ENCODE measurements at places on chromosomes 7 and 10. TPM values are rescaled to one million over a fixed set of nuclear protein-coding genes. Genes with fewer than 3 reads are reported as not detected.

GRCh38 chr7:122298131-122298530, 6.4 kb downstream of the FEZF1 start:
- no peak for DNase-seq

GRCh38 chr10:71088054-71088453, 124.3 kb upstream of the UNC5B start:
- DNase-seq: no peak

GRCh38 chr7:80533287-80533686, 21.4 kb upstream of the GNAT3 start:
- DNase-seq: no peak

DNA sequence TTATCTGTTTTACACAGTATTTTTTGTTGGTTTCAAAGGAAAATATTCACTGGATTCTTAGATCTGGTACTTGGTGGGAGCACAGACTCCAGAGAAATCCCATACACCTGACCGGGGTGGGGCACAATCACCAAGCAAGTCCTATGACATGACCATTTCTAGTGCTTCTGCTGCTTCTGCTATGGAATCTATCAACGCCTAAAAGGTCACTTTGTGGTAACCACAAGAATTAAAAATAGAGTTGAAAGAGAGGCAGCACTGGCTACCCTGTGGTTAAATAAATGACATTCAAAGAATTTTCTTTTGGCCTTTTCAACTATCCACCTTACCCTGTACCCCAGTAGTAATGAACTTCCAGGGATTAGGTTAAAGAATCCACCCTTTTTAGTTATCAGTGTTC, 329.9 kb upstream of the VWC2 start:
- no peak for DNase-seq

DNA sequence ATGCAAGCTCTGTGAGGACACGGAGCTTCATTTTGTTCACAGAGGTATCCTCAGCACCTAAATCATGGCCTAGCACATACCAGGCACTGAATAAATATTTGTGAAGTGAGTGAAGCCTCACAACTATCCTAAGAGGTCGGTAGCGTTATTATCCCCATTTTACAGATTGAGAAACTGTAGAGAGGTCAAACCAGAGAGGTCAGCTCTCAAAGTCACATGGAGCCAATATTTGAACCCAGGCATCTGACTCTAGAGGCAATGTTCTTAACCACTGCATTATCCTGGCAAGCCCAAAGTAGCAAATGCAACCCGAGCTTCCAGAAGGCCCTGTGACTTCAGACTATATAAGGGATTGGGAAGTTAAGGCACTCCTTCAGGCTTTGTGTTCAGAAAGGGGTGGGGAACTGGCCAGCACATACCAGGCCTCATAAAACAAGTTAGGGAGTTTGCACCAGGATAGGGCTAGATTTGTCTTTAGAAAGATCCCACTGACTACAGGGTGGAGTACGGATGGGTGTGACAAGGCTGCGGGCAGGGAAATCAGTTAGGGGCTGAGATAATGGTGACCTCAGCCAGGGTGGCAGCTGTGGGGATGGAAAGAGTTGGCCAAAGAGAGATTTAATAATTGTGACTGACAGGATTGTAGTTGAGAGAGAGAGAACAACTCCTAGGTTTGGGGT, 101.4 kb downstream of the TBXAS1 start:
- no peak for DNase-seq

DNA sequence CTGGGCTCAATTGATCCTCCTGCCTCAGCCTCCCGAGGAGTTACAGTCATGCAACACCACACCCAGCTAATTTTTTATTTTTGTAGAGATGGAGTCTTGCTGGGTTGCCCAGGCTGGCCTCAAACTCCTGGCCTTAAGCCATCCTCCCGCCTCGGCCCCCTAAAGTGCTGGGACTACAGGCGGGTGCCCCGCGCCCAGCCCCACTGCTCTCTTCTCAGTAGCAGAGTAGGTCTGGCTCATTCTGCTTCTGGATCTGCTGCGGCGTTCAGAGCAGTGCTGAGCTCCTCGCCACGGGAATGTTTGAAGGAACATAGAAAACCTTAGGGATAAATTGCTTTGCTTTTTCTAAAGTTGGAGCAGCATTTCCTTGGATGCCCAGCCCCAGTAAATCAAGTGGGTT, 27.4 kb downstream of the WIPI2 start:
- no peak for DNase-seq

DNA sequence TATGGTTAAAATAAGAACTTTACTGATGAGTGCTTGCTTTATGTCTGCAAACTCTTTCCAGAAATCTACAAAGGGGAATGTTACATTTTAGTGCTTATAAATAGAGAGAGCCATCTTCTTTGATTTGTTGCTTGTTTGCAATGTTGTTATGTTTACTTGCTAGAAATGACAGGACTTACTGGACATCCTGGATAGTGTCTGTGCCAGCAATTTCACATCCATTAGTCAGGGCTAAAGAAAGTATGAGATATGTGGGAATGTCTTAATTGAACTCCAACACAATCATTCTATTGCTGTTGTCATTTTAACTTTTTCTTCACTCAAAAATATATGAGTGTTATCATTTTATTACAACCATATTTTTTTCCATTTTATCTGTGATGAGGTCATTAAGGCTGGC, 453.2 kb downstream of the TNS3 start:
- DNase-seq: no peak

- DNase-seq: peak; percentile 36
Measured at GRCh38 chr7:134071355-134072331, 55.5 kb upstream of the LRGUK start.

- DNase-seq: no peak
Measured at GRCh38 chr7:130228840-130229502, 21.3 kb downstream of the SSMEM1 start.

- no peak for DNase-seq
Measured at GRCh38 chr7:96532428-96532935, 177.2 kb downstream of the SEM1 start.

DNA sequence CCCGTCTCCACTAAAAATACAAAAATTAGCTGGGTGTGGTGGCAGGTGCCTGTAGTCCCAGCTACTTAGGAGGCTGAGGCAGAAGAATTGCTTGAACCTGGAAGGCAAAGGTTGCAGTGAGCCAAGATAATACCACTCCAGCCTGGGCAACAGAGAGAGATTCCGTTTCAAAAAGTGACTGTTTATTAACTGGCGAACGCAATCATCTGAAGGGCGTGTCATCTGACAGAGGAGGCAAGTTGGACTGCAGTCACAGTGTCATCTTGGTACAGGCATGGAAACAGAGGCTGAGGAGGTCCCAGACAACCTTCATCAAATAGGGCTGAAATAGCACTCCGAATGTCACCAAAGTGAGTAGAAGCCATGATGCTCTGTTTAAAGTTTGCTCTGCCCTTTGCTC, 75.3 kb upstream of the NFE2L3 start:
- no peak for DNase-seq

DNA sequence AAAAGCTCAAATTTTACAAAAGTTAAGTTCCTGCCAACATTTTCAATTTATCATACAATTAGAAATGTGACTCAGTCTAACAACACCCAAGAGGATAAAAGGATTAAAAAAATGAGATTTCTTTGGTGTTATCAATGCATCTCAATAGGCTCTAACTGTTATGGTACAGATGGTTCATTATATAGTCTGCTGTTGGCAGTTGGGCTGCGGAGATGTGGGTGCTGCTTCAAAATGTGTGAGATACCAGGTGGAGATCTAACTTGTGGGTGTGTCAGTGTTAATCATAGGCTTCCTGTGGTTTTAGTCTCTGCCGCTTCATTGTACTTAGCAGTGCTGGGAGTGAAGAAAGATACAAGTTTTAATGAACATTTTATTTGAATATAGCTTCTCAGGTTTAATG, 231.2 kb downstream of the EXOC4 start:
- DNase-seq: no peak

GRCh38 chr10:124142006-124142739, 48.8 kb upstream of the CHST15 start:
- DNase-seq: no peak

GRCh38 chr10:29621161-29621560, 13.6 kb downstream of the SVIL start:
- no peak for DNase-seq

GRCh38 chr7:311796-312195, 21.8 kb downstream of the FOXL3 start:
- DNase-seq: no peak

- no peak for DNase-seq
Measured at GRCh38 chr10:27258838-27259812, 18.5 kb upstream of the ACBD5 start.

DNA sequence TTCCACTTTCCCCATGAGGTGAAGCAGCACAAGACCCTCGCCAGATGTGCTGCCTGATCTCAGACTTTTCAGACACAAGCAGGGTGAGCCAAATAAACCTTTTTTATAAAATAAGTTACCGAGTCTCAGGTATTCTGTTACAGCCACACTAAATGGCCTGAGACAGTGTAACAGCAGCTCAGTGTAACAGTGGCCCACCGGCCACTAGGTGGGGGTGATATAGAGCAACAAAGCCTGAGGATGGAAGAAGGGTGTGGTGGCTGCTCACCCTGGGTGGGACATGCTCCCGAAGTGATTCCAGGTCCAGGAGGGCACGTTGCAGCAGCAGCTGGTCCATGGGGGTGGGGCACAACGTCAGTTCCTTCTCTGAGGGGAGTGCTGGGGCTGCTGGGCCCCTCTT, 44.6 kb downstream of the BMS1 start:
- no peak for DNase-seq

GRCh38 chr10:19164461-19164860, 115.9 kb downstream of the MALRD1 start:
- DNase-seq: no peak

GRCh38 chr10:84783909-84784308, 455.5 kb downstream of the CCSER2 start:
- no peak for DNase-seq

DNA sequence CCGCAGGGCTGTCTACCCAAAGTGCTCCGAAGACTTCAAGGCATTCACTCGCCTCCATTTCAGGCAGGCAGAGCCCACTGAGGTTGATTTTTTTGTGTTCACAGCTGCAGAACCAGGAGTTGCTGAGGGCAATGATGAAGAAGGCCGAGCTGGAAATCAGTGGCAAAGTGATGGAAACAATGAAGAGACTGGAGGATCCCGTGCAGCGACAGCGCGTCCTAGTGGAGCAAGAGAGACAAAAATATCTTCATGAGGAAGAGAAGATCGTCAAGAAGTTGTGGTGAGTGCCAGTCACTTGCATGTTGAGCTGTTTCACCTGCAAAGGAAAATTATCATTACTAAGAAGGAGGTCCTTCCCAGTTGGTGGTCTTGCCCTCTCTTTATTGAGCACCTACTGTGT, 210.5 kb downstream of the ARHGAP21 start:
- no peak for DNase-seq

GRCh38 chr7:49159536-49159935, 235.2 kb downstream of the CDC14C start:
- DNase-seq: no peak

GRCh38 chr7:132604121-132604520, 27.9 kb upstream of the PLXNA4 start:
- no peak for DNase-seq

- DNase-seq: no peak
Measured at GRCh38 chr10:44976352-44977198, 2.0 kb downstream of the DEPP1 start.

- peak; percentile 97 for DNase-seq
Measured at GRCh38 chr10:133520193-133520738, 6.9 kb upstream of the CYP2E1 start.

DNA sequence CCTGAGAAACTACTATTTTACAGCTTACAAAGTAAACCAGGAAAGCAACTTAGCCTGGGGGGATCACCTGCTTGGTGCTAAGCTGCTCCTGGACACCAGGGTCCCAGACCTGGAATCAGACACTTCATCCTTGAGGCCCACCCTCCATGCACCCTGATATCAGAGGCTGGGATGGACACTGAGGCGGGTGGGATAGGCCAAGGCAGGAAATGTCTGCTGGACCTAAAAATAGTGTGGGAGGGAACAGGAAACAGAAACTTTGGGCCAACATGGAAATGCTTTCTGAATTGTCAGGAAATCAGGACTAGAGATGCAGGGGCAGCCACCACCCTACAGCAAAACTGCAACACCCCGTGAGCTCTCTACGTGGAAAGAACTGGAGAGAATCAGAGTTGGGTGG, 101.5 kb upstream of the PODXL start:
- no peak for DNase-seq

- DNase-seq: no peak
Measured at GRCh38 chr7:4271716-4272015, 410.4 kb upstream of the FOXK1 start.

Gene KNDC1
- 0.11 TPM for total RNA-seq

Gene SORBS1
- total RNA-seq: 6.2 TPM

Gene TCERG1L
- not detected for total RNA-seq

Gene FBXO24
- total RNA-seq: 0.95 TPM

Gene FAM241B
- total RNA-seq: 7.3 TPM

Gene TAS2R41
- not detected for total RNA-seq

Gene SLC26A3
- 0.86 TPM for total RNA-seq

Gene MLLT10
- total RNA-seq: 64.2 TPM
